ENCODE measurements at places on chromosomes 16 and 17.

DNA sequence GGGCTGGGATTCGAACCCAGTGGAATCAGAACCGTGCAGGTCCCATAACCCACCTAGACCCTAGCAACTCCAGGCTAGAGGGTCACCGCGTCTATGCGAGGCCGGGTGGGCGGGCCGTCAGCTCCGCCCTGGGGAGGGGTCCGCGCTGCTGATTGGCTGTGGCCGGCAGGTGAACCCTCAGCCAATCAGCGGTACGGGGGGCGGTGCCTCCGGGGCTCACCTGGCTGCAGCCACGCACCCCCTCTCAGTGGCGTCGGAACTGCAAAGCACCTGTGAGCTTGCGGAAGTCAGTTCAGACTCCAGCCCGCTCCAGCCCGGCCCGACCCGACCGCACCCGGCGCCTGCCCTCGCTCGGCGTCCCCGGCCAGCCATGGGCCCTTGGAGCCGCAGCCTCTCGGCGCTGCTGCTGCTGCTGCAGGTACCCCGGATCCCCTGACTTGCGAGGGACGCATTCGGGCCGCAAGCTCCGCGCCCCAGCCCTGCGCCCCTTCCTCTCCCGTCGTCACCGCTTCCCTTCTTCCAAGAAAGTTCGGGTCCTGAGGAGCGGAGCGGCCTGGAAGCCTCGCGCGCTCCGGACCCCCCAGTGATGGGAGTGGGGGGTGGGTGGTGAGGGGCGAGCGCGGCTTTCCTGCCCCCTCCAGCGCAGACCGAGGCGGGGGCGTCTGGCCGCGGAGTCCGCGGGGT, at the start of gene CDH1:
Gene CDH1, plus strand, starts transcription at position 247 of the 684 bp plus-strand sequence. Its CDS starts 124 bp downstream, at position 371.
- no peak for DNase-seq

- no peak for DNase-seq
Measured at GRCh38 chr16:15808071-15808470, 48.8 kb downstream of the MYH11 start.

- no peak for DNase-seq
Measured at GRCh38 chr16:73205153-73205886, 157.4 kb upstream of the ZFHX3 start.

DNA sequence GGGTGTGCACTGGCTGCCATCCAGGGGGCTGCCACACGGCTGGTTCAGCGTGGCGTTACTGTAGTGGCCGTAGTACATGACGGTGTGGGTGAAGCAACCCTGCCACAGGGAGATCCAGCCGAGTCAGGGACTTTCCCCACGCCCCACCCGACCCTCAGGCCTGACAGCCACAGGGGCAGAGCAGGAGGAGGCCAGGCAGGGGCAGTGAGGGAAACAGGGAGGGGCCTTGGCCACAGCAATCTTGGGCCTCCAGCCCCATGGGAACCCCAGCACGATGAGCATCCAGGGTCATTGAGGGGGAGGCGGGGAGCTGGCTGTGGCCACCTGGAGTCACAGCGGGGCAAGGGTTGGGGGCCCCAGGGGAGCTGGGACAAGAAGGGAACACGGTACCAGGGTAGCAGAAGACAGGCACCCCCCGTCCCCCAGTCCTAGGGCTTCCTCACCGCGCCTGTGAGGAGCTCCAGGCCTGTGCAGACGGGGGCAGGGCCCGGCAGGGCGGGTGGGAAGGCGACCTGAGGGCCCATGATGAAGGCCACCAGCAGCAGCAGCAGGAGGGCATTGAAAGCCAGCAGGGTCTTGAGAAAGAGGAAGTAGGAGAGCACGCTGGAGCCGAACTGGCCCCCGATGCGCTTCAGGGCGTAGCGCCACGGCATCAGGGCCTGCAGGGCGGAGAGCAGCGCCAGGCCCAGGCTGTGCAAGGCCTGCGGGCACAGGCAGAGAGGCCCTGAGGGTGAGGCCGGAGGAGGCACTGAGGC, 4.3 kb downstream of the TMC6 start:
- no peak for DNase-seq

DNA sequence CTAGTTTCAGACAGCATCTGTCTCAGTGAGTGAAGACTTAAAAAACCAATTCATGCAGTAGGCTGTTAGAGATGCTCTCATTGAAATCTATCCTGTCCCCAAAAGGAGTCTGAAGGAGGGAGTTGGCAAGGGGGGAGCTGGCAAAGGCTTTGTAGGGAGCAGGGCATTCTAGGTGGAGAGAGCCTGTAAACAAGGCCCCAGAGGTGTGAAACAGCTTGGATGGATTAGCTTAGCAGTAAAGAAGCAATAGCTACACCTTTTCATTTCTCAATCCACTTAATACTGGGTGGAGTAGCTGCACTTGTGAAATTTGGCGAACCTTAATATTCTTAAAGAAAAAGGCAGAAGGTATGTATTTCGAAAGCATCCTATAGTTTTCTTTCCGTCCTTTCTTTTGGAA, 61.8 kb downstream of the KSR1 start:
- no peak for DNase-seq

DNA sequence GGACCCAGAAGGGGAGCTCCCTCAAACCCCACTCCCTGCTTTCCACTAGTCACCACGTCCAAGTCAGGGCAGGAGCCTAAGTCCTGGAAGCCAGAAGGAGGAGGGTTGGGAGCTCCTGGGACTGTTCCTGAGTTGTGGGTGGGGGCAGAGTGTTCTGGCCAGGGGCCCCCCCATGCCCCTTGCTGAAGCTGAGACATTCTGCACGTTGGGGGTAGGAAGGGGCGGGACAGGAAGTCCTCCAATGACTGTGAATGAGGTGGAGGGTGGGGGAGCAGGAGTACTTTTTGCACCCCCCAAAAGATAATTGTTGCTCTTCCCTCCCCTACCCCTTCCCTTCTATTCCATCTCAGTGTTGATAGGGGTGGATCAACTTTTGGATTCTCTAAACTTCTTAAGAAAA, 21.4 kb upstream of the C17orf113 start:
- DNase-seq = no peak

All from hypothalamus (tissue), 51 donors.